BJ (cell line): ENCODE measurements at places on chromosomes 4 and X. TPM values are rescaled to one million over a fixed set of nuclear protein-coding genes. Genes with fewer than 3 reads are reported as not detected.

Gene DCAF16
- 20.6 and 21.3 TPM in 2 replicates for polyA plus RNA-seq

DNA sequence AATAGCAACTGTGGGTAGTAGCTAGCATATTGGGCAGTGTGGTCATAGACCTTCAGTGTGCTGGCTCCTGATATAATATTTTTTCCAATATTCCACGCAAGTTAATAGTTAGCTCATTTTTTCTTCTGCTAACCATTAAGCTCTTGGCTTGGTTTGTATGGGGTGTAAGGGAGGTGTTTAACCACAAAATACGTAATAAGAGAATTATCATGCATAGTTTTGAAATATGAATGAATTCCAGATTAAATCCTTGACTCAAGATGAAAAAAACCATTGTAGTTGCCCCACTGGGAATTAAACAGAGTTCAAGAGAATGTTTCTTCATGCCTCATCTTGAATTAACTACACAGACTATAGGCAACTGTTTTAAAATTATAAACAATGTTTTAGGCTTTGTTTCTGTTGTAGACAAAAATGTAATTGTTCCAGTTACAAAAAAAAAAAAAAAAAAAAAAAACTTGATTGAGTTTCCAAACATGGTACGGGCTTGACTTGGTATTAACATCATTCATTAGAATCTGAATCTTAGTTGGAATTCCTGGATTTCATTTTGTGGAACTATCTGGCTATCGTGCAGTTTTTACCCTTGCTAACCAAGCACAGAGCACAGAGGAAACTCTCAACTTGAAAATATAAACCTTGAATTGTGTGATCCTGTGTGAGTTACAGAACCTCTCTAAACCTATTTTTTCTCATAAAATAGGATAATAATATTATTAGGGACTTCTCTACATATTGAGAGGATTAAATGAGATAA, 28.4 kb downstream of the CXCL1 start:
- DNase-seq, result no peak

DNA sequence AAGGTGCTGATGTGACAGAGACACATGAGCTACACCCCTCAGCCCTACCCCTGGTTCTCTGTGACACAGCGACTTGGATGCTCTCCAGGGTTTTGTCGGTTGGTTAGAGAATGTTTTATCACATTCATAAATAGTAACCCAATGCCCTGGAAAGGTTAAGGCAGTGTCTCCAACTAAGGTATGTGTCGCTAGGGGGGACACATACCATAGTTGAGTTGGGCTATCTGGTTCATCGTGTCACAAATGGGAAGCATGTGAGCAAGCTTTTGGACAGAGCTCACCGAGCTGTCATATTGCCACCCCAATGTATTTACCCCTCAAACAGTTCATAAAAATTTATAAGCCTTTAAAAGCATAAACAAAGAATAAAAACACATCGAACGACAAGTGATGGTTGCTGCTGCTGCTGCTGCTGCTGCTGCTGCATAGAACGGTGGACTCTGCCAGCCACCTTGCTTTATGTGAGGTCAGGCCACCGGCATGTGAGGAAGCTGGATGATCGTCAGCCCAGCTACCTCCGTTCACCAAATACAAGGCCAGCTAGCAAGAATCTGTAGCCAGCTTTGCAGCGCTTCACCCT, 55.9 kb downstream of the STOX2 start:
- no peak for DNase-seq

- no peak for DNase-seq
Observed at GRCh38 chr4:10589321-10589720, 95.2 kb downstream of the CLNK start.

Gene PCDH7
- polyA plus RNA-seq, result 11.8 and 15.3 TPM in 2 replicates
